ENCODE measurements at places on chromosomes 7 and 10.
A peak's percentile ranks its signal among the peaks of the same experiment; 100 is the strongest.

- DNase-seq: no peak
These were observed 896.5 kb downstream of the GATA3 start for GRCh38 chr10:8950978-8951377.

DNA sequence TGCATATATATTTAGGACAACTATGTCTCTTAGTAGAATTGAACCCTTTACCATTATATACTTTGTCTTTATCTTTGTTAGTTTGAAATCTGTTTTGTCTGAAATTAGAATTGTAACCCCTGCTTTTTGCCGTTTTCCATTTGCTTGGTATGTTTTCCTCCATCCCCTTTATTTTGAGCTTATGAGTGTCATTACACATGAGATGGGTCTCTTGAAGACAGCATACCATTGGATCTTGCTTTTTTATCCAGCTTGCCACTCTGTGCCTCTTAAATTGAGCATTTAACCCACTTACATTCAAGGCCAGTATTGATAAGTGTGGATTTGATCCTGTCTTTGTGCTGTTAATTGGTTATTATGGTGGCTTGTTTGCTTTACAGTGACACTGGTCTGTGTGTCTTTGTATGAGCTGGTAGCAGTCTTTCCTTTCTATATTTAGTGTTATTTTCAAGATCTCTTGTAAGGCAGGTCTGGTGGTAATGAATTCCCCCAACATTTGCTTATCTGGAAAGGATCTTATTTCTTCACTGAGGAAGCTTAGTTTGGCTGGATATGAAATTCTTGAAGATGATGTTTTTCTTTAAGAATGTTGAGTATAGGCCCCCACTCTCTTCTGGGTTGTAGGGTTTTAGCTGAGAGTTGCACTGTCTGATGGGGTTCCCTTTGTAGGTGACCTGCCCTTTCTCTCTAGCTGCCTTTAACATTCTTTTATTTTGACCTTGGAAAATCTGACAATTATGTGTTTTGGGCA, 149.5 kb downstream of the AHR start:
- DNase-seq: no peak

GRCh38 chr10:28241741-28242399, 61.0 kb downstream of the MPP7 start:
- peak; percentile 48 for DNase-seq

DNA sequence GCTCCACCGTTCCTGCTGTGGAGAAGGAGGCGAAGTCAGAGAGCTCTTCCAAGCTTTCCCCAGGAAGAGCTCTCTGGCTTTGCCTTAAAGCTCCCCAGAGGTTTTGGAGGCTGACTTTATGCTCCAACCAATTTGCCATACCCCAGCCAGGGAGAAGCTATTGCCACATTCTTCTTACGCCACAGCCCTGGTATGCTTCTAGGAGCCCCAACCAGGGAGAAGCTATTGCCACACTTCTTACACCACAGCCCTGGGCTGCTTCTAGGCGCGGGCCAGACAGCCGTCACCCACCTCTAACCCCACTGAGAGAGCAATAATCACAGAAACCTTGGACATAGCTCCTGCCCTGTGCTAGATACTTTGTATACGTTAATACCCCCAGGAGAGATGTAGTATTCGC, 951 bp downstream of the ELOVL3 start:
- DNase-seq: no peak

DNA sequence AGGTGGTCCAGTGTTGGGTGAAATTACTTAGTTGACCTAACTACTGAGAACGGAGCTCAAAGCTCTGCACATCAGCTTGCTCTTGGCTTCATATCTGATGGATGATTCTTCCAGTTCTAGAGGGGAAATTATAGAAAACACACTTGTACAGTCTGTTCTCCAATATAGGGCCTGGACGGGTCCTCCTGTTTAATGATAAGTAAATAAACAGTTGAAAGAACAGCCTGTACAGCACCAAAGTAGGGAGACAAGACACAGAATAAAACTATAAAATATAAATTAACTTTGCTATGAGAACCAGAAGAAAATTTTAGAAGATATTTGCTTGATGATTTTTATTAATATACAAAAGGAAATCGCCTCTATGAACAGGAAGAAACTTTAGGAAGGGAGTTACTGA, 271.7 kb downstream of the STK31 start:
- no peak for DNase-seq

DNA sequence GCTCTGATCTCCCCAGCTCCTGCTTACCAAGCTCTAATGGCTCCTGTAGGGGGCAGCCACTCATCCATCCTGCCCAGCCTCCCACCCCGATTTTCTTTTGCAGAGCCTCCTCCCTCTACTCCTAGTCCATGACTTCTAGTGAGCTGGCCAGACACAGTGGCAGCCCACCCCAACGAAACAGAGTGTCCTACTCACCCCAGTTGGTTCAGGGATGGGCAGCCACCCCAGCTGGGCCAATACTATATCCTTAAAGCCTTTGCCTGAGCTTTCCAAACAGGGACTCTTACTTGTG, 77.1 kb downstream of the GRID1 start:
- no peak for DNase-seq

GRCh38 chr7:137001041-137001440, 132.6 kb downstream of the CHRM2 start:
- DNase-seq: no peak
